ENCODE measurements at places on chromosomes 3 and 15.

DNA sequence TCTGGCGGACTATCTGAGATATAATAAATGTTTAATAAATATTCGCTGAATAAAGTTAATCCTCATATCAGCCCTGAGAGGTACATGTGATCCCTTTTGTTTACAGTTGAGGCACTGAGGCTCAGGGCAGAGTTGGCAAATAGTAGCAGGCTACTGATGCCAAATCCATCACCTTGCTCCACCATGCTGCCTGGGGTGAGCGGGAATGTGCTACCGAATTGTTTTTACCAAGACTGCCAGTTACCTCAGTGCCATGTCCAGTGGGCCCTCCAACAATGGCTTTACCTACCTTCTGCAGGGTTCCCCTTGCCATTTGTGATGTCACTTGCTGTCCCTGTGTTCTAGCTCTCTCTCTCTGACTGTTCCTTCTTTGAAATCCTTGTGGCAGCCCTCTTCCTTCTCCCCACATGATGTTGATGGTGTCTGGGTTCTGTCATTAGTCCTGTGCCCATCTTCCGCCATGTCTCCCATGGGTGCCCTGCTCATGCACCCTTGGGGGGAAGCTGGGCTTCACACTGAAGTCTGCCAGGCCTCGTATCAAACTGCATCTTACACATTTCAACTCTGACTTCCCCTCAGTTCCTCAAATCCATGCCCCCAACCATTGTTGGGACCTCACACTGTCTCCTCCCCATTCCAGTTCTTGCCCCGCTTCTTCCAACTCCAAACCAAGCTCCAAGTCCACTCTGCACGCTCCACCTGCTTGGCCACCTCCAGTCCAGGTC is 35.4 kb downstream of the SLCO2A1 start:
- no peak for DNase-seq

- DNase-seq, result no peak
Observed at GRCh38 chr3:43248973-43249372, 37.4 kb upstream of the SNRK start.

GRCh38 chr3:188571531-188572095 is 417.7 kb downstream of the LPP start:
- peak; percentile 74 for DNase-seq

DNA sequence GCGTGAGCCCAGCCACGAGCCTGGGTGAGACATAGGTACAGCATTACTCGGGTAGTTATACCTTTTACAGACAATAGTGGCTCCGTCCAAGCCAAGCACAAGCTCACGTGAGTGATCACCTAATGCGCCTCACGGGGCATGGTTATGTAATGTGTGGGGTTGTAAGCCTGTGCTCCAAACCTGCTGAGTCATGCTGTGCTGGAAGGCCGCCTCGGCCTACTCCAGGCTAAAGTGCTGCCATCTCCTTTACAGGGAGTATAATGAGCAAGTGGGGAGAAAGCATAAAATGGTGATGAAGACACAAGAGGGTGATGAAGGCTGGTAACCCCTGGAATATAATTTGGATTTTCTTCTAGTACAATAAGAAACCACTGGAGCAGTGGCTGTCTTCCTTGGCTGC is 175.8 kb upstream of the STT3B start:
- DNase-seq, result peak; percentile 51

GRCh38 chr15:52259503-52259902 is 36.1 kb downstream of the MYO5C start:
- no peak for DNase-seq

GRCh38 chr3:194941956-194942511 is 256.4 kb downstream of the FAM43A start:
- no peak for DNase-seq

DNA sequence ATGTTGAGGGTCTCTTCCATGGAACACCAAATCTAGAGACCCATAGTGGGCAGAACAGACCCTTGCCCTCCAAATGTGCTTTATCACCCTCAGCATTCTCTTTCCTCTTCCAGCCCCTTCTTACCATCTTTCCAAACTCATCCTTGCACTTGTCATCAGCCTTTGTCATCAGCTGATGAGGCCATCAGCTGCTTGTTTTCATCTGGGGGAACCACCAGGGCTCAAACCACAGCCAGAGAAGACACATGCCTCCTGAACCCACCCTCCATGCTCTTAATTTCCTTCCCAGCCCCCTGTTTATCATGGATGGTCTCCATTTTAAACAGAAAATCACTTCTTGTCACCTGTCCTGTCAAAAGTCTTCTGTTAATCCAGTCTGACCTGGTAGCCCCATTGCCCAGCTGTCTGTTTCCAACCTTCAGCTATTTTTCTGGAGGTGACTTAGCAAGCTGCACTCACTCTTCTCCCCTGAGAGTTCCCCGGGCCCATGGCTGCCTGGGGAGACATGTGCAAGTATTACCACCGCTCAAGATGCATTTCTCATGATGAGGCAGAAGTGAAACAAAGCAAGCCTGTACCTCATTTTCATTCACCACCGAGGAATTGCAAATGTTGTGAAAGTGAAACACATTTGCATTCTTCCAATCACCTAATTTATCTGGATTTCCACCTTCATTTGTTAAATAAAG is 14.7 kb upstream of the SYNM start:
- DNase-seq, result no peak

GRCh38 chr3:54079730-54080325 is 42.5 kb upstream of the CACNA2D3 start:
- DNase-seq, result no peak

DNA sequence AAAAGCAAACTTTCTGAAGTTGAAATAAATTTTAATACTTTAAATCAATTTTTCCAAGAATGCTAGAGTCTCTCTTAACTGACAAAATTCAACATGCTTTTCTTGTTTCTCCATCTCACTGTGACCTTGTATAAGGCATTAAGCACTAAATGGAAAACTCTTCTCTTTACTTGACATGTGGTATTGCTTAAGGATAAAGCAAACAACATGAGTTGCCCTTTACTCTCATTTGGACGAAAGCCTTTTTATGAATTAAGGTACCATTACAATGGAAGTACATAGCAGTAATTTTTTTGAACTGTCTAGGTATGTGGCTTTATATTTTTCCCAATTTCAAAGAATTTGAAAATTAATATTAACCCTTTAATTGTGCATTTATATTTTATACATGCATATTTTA is 1.4 kb downstream of the STRIT1 start:
- no peak for DNase-seq

DNA sequence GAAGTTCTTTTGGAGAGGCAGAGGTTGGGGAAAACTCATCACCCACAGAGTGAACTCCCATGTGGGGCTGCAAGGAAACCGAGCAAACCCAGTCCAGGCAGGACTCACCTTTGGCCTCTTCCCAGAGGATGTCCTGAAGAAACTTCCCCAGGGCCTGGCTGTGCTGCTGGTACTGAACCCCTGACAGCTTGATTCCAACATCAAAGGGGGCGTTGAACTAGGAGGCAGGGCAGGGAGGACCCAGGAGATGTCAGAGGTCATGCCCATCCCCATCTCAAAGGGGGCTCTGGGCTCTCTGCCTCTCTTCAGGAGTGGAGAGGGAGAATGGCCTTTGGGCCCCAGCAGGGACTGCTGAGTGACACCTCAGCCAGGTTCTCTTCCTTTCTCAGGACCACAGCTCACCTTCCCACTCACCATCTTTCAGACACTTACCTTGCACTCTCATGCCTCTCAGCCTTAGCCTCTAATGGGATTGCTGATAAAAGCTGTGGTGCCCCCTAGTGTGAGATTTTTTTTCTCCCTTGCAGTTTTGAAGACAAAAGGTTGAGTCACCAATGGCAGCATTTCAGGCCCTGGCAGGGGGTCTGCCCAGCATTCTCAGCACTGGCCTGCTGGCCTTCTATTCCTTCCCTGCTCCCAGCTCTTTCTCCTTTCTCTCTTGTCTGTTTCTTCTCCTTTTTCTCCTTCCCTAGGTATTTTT is 6.0 kb downstream of the GHRL start:
- DNase-seq, result peak; percentile 61

DNA sequence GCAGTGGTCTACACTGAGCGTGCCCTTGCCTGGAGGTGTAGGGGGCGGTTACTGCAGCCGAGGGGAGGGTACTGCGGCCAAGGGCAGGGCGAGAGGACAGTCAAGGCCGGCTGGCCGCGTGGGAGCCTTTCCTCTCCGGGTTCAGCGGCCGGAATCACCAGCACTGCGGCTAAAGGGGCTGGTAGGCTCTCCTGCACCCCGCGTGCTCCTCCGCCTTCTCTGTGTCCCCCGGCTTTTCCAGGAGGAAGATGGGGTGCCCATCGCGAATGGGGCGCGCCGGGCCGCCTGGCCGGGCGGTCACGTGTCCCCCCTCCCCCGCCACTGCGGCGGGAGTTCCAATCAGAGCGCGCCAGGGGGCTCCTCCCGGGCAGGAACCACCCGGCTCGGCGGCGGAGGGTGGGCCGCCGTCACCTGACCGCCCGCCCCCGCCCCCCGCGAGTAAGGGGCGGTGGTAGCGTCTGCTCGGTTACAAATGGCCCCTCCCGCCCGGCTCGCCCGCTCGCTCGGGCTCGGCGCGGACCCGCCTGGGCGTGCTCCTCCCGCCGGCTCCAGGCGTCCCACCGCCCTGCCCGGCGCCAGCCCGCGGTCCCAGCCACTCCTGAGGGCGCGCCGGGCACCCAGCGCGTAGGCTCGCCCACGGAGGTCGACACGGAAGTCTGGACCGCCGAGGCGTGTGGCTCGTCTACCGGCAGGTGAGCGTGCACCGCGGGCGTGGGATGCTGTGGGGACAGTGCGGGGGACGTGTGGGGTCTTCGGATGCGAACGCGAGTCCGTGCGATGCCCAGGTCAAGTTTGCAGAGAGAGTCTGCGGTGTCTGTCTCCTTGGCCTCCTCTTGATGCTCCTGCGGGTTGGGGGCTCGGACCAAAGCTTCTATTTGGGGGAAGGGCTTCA is 242.6 kb upstream of the TOPAZ1 start:
- DNase-seq, result peak; percentile 37

DNA sequence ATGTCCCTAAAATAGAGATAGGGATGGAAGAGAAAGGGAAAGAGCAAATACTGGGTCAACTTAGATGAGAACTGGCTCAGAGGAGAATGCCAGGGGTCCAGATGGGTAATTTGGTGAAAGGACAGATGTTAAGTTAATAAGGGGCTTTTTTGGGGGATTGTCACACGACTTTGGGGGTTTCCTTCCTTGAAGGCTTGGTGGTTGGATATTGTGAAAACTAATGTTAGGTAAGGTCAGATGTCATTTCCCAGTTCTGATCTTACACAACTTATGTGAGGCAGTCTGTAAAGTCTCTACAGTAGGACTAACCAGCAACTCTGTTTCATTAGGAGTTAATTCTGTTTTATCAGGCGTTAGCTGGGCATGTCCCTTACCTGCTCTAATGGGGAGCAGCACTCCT is 231.1 kb downstream of the NR2F2 start:
- no peak for DNase-seq

GRCh38 chr3:151351219-151351618 is 21.9 kb upstream of the P2RY13 start:
- DNase-seq, result no peak

All from bronchial epithelial cell (primary cell).